ENCODE measurements at places on chromosomes 4 and X.

- no peak for DNase-seq
Measured at GRCh38 chr4:98110929-98111328, 32.3 kb downstream of the STPG2 start.

DNA sequence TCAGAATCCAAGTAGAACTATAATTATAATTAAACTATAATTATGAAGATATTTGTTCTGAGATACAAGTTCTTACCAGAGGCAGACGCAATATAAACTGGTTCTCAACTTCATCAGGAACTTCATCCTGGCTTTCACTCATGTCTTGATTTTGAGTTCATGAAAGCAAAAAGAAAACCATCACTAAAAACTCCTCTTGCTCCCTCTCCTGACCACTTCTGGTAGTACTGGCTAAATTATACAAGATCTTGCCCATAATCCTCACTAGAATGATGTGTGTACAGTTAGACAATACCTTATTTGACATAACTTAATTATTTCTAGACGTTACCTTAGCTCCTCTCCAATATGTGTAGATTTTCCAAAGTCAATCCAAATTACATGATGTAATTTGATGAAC lies 3.7 kb downstream of the TAF7L start:
- DNase-seq = no peak

GRCh38 chrX:109399831-109400230 lies 82.1 kb downstream of the GUCY2F start:
- DNase-seq = no peak

GRCh38 chrX:46957297-46957696 lies 45.1 kb downstream of the JADE3 start:
- no peak for DNase-seq

GRCh38 chr4:75817901-75818300 lies 84.4 kb downstream of the PPEF2 start:
- DNase-seq = no peak

- no peak for DNase-seq
Measured at GRCh38 chr4:118585015-118585414, 100.2 kb upstream of the METTL14 start.

GRCh38 chr4:2080429-2081300 lies 21.5 kb downstream of the NAT8L start:
- DNase-seq = no peak

GRCh38 chr4:8706216-8707044 lies 113.9 kb downstream of the CPZ start:
- DNase-seq = no peak

DNA sequence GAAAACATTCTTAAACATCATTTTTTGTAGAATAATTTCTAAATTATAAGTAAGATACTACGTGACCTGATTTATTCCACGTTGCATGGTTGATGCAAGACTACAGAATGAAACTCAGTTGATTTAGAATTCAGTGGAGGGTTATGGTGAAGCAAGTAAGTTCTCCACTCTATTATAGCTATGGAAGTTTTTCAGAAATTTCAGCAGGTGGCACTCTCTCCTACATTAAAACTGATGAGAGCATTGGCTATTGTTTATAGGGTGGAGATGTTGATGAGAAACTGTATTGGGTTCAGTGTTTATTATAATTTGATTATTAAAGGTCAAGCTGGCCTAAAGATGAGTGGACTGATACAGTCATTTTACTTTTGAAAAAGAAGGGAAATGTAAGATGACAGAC lies 88.0 kb downstream of the FNIP2 start:
- DNase-seq = no peak

- no peak for DNase-seq
Measured at GRCh38 chr4:152427981-152428380, 107.9 kb downstream of the FBXW7 start.

- DNase-seq = no peak
Measured at GRCh38 chr4:33780952-33781791, 2463.1 kb downstream of the ARAP2 start.

- no peak for DNase-seq
Measured at GRCh38 chr4:142929526-142929925, 83.4 kb upstream of the INPP4B start.

GRCh38 chrX:2466876-2467656 lies 33.7 kb downstream of the DHRSX start:
- DNase-seq = no peak

DNA sequence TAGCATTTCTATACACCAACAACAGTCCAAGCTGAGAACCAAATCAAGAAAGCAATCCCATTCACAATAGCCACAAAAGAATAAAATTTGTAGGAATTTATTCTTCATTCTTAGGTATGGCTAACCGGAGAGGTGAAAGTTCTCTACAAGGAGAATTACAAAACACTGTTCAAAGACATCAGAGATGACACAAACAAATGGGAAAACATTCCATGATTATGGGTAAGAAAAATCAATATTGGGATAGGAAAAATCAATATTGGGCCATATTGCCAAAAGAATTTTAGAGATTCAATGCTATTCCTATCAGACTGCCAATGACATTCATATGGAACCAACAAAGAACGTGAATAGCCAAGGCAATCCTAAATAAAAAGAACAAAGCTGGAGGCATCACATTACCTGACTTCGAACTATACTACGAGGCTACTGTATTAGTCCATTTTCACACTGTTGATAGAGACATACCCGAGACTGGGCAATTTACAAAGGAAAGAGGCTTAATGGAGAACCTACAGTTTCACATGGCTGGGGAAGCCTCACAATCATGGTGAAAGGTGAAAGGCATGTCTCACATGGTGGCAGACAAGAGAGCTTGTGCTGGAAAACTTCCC lies 49.1 kb downstream of the NCAPG start:
- no peak for DNase-seq
